Right forelimb (tissue), 1 donor: ENCODE measurements at places on chromosomes 12 and 14.

GRCh38 chr12:115017346-115017745, 333.4 kb upstream of the TBX3 start:
- DNase-seq: no peak

DNA sequence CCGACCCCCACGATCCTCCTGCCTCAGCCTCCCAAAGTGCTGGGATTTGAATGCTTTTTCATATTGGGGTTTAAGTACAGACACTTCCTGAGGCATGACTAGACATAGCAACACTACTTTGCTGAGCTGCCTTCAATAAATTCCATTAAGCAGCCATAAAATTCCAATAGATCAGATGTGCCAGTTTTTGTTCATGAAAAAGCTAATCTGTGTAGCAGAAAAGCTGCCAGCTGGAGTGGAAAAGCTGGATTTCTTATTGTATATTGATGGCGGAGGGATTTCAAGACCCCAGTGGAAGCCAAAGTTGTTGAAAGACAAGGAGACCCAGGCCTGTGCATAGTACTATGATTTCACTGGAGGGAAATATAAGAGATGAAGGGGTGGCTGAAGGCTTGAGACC, 209.0 kb upstream of the NUDT4 start:
- no peak for DNase-seq

GRCh38 chr14:33404054-33404453, 465.4 kb downstream of the NPAS3 start:
- no peak for DNase-seq

DNA sequence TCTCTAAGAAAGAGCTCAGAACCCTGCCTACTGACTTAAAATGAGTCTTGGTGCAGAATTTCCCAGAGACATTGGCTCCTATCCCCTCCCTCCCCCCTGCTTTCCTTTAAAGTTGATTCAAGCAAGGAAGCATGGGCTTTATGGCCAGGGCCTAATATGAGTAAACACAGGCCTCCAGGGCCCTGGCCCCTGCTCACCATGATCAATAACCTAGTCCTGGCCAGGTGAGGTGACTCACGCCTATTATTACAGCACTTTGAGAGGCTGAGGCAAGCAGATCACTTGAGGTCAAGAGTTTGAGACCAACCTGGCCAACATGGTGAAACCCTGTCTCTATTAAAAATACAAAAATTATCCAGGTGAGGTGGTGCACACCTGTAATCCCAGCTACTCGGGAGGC, 165.1 kb upstream of the TMCC3 start:
- DNase-seq: no peak

- DNase-seq: no peak
Observed at GRCh38 chr12:27542628-27543027, 18.6 kb downstream of the PPFIBP1 start.

GRCh38 chr14:89621791-89622638, 205.0 kb upstream of the FOXN3 start:
- no peak for DNase-seq

- no peak for DNase-seq
Observed at GRCh38 chr14:56798447-56799342, 11.6 kb downstream of the OTX2 start.

GRCh38 chr14:76501156-76501720, 125.3 kb downstream of the ESRRB start:
- DNase-seq: peak; percentile 12

DNA sequence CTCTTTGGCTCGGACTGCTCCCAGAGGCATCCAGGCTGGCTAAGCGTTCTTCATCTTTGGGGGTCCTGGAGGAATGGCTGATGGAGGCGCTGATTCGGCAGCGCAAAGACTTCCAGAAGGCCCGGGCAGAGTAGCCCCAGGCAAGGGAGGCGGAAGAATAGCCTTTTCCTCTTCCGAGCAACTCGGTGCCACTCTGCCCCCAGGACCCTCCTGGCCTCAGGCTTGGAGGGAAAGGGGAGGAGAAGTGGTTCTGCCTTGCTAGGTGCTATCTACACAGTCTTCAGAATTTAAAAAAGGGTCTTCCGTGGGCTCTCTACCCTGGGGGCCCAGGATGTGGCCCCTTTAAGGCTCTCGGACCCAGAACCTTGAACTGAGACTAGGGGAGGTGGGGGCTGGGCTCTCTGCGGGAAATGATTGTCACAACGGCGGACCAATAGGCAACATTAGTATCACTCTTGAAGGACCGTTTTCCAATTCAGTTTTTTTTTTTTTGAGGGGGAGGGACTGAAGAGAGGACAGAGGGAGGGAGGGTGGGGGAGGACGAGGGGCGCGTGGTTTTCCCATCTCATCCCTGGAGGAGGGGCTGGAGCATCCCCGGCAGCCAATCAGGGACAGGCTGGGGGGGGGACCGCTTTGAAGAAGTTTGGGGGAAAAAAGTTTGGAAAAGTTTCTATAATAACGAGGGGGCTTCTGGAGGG, at the start of gene NFATC4:
TSS of gene NFATC4 (plus strand) at position 671 of the 698 bp plus-strand sequence. CDS start 157 bp downstream, outside the sequence.
- DNase-seq: peak; percentile 91

- no peak for DNase-seq
Observed at GRCh38 chr12:49501895-49502294, 36.9 kb upstream of the KCNH3 start.

- no peak for DNase-seq
Observed at GRCh38 chr12:26379777-26380467, 184.5 kb downstream of the SSPN start.

GRCh38 chr14:72801836-72802587, 91.9 kb downstream of the DPF3 start:
- DNase-seq: no peak

DNA sequence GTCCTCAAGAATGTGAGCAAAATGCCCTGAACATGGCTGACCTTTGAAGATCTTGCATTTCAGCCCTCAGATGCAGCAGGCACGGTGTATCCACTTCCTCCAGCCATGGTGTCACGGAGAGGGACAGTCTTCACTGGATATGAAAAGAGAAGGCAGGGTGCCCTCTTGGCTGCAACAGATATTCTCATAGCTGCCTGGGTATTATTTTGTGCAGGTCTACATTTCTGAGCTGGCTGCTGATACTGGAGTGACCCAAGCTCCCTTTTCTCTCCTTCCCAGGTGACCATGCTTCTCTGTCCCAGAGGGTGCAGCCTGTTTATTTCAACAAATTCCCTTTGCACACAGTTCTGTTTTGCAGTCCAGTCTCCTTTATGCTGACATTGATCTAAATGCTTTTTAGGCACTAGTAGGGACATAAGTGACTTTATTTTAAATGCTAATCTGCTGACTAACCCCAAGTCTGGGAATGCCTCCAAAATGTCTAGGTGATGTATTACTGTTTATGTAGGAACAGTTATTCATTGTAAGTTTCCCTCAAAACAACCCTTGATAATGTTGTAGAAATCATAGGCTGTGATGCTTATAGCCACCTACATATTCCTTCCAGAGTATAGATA, 17.4 kb upstream of the PYGL start:
- no peak for DNase-seq

- no peak for DNase-seq
Observed at GRCh38 chr12:117098361-117099217, 627 bp downstream of the TESC start.

DNA sequence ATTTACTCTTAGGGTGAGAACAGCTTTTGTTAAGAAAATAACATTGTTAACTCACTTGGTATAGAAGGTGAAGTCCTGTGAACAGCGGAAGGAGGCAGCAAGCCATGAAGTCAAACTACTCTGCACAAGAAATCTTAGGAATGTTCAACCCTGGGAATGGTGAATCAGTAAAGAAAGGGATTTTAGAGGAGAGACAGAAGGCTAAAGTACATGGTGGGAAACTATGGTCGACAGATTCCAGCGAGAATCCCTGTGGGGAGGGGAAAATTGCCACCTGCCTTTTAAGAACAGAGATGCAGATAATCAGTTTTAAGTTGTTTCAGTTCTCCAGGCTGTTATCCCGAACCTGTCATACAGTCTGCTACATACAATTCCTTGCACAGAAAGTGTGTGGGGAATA, 63.2 kb upstream of the PTPRR start:
- DNase-seq: no peak
